ENCODE measurements at places on chromosomes 3 and 15. TPM values are rescaled to one million over a fixed set of nuclear protein-coding genes. Genes with fewer than 3 reads are reported as not detected.

Gene SLC15A2
- 61.8 TPM for polyA plus RNA-seq

Gene FYTTD1
- 64.1 TPM for polyA plus RNA-seq

Gene OGG1
- 33.1 TPM for polyA plus RNA-seq

Gene ATOSA
- 25.1 TPM for polyA plus RNA-seq

Gene LRRIQ4
- polyA plus RNA-seq: not detected

Gene NANOGP8
- polyA plus RNA-seq: not detected

GRCh38 chr3:150925751-150926201 is 20.5 kb upstream of the MINDY4B start:
- no peak for DNase-seq

GRCh38 chr3:107512108-107512507 is 10.7 kb upstream of the BBX start:
- no peak for DNase-seq

GRCh38 chr15:89401631-89402517 is 67.2 kb upstream of the POLG start:
- DNase-seq: no peak

DNA sequence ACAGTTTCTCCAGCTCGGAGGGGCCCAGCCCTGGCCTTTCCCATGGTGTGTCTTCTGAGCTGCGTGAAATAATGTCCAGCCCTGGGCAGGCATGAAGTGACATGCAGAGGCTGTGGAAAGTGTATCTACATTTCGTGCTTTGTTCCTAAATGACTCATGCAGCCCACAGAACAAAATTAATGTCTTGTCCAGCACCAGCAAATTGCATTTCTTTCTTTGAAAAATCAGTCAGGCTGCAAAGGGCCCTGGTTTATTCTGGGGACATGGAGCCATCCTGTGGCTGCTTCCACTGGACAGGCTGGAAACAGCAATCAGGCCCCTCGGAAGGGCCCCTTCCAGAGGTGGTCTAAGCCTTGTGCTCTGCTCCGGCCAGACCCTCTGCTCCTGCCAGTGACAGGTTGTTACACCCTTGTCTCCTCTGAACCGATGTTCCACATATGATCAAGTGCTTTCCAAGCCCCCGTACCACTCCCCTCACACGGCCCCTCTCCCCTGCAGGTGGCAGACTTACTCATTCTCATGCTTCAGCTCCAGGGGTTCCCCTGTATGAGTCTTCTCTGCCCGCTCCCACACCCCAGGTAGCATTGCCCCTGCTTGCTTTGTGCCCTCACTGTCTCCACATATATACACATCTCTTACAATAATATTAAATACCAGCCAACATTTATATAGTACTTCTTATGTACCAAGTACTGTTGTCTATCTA is 33.7 kb downstream of the CRYGS start:
- no peak for DNase-seq

- DNase-seq: no peak
Observed at GRCh38 chr3:82633319-82633718, 871.9 kb upstream of the GBE1 start.

- DNase-seq: no peak
Observed at GRCh38 chr3:154050766-154051165, 70.4 kb upstream of the ARHGEF26 start.

GRCh38 chr3:89101921-89102320 is 5.5 kb upstream of the EPHA3 start:
- DNase-seq: no peak

Data from hindlimb muscle (tissue), 1 donor.